HCT116 (cell line): ENCODE measurements at places on chromosomes 3 and 15.
A peak's percentile ranks its signal among the peaks of the same experiment; 100 is the strongest.

DNA sequence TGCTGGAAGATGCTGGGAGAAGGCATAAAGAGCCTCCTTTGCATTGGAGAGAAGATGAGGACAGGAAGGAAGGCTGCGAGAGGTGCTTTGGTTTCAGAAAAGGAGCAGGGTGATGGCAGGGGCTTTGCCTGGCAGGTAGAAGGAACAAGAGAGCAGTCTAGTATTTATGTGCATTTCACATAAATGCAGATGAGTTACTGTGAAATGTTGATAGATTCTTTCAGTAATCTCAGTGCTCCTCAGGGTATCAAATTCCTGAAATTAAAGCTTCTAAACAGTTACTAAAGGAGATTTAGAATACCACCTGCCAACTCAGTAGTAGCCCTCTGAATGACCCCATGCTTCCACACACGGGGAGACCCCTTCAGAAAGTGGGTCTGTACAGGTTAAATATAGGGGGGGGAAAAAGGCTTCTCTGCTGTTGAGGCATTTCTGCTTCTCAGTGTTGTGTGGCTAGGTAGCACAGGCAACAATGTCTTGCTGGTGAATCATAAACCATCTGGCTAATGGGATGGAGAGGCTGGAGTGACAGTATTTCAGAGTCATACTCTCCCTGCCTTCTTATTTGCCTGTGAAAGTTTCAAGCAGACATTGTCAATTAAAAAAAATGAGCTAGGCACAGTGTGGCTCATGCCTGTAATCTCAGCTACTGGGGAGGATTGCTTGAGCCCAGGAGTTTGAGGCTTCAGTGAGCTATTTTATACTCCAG, 14.3 kb upstream of the FBXL22 start:
- no peak for DNase-seq

GRCh38 chr3:182726258-182727142, 66.8 kb upstream of the ATP11B start:
- no peak for DNase-seq

- DNase-seq: no peak
These were observed 387 bp downstream of the GNB4 start for GRCh38 chr3:179450901-179451264.

GRCh38 chr3:163175970-163176369, 1679.4 kb downstream of the OTOL1 start:
- no peak for DNase-seq

GRCh38 chr3:12187448-12188327, 29.0 kb upstream of the TIMP4 start:
- no peak for DNase-seq

GRCh38 chr15:92069308-92070250, 216.1 kb downstream of the SLCO3A1 start:
- peak; percentile 39 for DNase-seq

- DNase-seq: no peak
These were observed 429.8 kb upstream of the TPM1 start for GRCh38 chr15:62612771-62613170.

DNA sequence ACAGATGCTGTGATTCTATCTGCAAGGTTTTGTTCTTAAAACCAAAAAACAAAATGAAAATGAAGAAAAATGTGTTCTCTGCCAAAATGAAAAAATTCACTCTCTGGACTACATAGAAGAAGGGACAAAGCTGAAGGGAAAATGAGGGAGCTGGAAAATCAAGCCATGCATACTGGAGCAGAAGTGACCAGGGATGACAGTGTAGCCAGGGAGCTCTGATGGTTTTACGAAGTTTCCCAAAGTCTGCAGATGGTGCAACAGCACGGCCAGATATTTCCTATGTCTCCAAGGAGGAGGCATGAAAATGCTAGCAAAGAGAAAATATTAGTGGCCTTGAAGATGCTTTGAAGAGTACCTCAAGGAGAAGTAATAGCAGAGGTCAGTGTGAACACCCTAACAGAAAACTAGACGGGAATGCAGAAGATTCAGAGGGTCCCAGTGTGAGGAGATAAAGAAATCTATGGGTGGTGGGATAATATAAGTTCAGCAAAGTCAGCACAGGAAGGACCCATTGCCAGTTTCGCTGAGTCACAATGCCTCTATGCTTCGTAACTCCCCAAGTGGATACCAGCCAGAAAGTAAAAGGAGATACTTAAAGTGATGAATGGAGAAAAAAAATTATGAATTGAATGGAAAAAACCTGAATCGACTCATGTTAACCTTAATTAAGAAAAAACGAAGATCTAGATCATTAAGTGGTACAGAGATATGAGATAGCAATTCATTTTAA, 39.0 kb upstream of the POMGNT2 start:
- DNase-seq: no peak

DNA sequence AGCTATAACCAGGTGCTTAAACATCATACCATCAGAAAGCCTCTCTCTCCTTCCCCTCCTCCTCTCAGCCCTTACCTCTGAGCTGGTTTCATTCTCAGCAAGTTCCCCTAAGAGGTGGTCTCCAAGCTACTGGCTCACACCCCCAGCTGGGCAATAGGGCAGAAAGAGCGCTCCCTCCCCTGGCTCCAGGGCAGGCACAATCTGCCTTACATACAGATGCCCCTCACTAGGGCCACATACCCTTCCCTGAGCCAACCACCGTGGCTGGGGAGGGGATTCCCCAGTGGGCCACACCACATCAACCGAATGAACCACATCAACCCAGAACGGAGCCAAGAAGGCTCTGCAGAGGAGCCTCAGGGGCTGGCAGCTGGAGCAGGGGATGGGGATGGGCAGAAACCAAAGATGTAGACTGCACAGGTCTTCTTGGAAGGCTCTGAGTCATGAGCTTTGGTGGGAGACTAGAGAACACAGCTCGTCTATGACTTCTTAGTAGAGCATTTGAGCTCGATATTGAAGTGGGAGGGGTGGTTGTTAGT, 4.6 kb upstream of the FBLN2 start:
- DNase-seq: no peak

GRCh38 chr3:142850395-142851023, 38.4 kb downstream of the PCOLCE2 start:
- peak; percentile 51 for DNase-seq

GRCh38 chr15:57263520-57263919, 112.8 kb upstream of the CGNL1 start:
- no peak for DNase-seq

- DNase-seq: no peak
These were observed 115.9 kb upstream of the CCNL1 start for GRCh38 chr3:157275832-157276231.

GRCh38 chr3:135556174-135556573, 409.4 kb upstream of the PPP2R3A start:
- no peak for DNase-seq

- no peak for DNase-seq
These were observed 171.1 kb downstream of the PDZRN3 start for GRCh38 chr3:73453666-73454065.

DNA sequence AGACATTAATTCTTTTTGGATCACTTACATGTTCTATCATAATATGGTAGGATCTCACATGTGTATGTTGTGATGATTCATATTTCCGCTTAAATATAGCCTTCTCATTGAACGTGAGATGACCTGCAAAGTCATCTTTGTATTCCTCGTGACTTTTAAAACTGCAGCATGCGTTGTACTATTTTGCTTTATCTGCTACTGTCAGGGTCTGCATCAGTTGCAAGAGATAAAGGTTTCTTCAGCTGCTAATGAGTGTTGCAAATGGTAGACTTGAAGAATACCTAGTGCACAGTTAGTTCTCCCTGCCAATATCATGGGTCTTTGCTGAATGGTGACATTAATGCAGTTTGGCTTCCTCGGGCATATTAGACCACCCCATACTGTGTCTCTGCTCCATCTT, 31.8 kb downstream of the REC114 start:
- no peak for DNase-seq

DNA sequence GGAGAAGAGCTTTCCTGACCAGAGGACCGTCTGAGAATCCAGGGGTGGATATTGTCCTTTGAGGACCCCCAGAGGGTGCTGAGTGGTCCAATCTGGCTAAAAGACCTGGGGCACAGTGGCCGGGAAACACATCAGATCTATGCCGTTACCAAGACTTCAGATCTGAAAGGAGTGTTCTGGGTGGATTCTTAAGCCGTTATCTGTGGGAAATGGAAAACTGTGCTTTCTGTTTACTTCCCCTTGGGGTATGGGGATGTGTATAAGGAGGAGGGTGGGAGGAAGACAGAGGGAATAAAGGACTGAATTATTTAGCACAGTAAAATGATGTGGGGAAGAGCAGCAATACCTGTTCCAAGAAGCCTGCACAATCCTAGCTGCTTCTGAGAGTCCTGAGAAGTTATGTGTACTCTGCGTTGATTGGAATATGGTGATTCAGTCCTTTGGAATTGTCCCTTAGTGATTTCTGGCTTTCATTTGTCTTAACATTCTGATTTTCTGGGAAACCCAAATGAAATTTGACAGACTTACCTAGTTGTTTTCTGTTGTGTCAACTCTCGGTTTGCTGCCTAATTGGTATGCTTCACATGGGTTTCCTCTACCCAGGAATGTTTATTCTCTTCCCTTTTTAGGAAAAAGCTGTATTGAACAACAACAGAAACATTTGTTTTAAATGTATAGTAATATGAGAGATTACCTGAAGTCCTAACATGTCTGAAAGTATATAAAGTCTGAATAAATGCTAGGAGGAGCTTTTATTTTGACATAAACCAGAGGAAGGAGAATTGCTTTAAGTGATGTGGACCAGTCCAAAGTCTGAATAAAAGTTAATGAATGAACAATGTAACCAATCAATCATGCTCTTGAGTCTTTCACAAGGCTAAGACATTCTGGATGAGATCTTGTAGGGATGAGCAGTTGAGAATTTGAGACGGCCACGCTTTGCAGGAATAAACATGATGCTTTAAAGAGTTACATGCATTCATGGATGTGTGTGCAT, 427.1 kb upstream of the C2CD4B start:
- no peak for DNase-seq

DNA sequence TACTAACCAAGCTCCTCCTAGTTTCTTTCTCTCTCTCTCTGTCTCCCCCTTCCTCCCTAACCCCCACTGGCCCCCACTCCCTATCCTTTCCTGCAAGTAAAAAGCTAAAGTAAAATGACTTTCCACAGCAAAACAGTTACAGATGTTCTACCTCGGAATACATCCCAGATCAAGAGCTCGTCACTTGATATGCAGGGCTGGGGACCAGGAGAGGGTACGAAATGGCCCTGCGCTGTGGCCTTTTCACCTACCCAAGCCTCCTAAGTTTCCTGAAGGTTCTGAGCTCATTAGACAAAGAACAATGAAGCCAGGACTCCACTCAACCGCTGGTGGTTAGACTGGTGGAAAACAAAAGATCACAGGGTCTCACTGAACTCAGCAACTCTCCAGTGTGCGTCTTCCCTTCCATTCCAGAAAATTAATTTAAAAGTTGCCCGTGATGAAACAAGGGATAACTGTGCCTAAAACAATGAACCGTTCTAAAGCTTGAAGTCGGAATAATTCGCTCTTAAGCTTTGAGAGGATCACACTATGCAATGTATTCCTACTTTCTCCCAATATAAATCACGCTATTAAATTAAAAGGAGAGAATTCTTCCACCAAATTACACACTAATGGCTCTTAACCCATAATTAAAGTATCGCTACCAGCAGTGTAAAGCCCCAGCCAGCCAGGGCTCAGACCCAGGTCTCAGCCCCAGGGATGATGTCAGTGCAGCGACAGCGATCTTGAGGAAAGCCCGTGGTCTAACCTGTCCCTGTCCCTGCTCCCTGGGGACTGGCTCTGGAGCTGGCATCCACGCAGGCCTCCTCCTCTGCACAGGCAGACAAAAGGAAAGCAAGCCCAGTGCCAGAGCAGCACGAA, 5.0 kb downstream of the VGLL4 start:
- DNase-seq: no peak

DNA sequence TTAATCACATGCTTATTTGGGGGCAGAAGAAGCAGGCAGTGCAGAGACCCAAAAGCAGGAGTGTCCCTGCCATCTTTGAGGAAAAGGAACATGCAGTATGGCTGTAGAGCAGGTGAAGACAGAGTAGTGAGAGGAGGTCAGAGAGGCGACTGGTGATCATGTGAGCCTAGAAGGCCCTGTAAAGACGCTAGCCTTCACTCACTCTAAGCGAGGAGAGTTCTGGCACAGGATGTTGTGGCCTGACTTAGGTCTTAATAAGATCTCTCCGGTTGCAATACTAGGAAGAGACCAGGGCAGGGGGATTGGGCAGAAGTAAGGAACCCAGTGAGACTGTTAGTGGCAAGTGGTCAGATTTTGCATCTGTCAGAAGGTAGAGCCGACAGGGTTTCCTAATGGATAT, 114.5 kb upstream of the ZBED2 start:
- no peak for DNase-seq

DNA sequence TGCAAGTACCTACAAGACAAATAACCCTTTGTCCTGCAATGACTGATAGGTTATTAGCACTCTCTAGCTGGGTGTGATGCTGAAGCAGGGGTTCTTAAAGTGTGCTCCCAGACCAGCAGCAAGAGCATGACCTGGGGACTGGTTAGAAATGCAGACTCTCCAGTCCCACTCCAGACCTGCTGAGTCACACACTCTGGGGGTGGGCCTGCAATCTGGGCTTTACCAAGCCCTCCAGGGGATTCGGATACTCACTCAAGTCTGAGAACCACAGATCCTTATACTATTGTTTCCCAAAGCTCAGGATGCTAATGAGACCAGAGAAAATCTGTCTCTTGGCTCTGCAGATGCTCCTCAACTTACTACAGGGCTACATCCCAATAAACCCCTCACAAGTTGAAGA, 142.1 kb upstream of the RAD18 start:
- no peak for DNase-seq

- peak; percentile 69 for DNase-seq
These were observed at the start of gene LPCAT4 for GRCh38 chr15:34367101-34368081. TSS of gene LPCAT4 (minus strand) at chr15:34367196. CDS start at chr15:34367100, 96 bp downstream.
